ENCODE measurements at places on chromosomes 3 and 15.

GRCh38 chr15:68379759-68380290, 52.1 kb downstream of the ITGA11 start:
- no peak for DNase-seq

DNA sequence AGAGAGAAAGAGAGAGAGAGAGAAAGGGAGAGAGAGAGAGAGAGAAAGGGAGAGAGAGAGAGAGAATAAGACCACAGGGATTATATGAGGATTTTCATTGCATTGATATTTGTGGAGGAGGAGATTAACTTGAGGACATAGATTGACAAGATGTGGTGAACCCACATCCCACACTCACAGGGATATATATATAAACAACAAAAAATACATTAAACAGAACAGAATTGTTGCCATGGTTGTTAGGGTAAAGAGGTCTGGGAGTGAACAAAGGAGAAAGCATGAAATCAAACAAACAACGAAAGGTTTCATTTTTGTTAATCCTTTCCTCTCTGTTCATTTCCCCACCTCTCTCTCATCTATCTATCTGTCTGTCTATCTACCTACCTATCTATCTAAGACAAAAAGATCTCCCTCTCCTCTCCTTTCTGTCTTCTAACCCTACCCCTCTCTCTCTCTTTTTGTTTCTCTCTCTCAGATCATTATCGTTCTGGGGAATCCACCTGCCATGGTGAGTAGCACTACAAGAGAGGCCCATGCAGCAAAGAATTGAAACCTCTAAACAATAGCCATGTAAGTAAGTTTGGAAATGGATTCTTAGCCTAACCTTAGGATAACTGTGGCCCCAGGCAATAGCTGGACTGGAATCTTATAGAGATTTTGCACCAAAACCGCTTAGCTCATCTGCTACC, 280.9 kb downstream of the RAP2B start:
- DNase-seq = no peak

DNA sequence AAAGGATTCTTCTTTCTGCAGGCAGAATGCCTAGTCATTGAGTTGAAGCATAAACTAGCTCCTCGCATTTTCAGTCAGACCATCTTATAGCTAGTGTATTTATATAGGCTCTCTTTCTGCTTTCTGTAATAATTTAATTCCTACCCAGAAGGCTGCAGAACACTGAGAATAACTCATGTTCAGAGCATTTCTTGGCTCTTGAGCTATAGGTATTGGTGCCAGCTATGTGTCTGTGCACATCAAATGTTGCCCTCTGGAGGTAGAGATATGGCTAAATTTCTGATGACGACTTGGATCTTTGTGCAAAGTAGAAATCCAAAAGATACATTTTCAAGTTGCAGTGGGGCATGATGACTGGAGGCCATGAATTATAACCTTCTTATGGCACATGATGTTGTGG, 336.2 kb upstream of the TPM1 start:
- no peak for DNase-seq

DNA sequence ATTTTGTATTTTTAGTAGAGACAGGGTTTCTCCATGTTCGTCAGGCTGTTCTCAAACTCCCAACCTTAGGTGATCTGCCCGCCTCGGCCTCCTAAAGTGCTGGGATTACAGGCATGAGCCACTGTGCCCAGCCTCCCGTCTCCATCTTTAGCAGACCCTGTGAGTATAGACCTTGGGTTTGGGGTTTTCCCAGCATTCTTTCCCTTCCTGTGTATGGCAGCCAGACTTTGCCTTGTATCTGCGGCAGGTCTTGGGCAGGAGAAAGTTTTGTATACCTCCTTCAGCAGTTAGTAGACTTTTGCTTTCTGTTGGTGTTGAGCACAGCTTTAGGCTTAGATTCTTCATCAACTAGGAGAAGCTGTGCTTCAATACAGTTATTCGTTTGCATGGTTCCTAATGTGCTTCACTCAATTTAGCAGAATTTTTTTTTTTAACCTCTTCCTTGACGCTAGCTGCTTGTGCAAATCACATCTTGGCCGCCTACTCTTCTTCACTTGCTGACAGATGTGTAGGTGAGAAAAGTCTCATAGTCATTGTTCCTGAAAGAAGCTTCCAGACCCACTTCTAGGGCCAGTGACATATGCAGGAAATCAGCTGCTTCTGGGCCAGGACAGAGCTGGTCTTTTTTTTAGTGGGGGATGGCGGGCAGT, 38.4 kb downstream of the MAP2K1 start:
- no peak for DNase-seq

- no peak for DNase-seq
Measured at GRCh38 chr15:28892789-28893610, 7.2 kb downstream of the APBA2 start.

DNA sequence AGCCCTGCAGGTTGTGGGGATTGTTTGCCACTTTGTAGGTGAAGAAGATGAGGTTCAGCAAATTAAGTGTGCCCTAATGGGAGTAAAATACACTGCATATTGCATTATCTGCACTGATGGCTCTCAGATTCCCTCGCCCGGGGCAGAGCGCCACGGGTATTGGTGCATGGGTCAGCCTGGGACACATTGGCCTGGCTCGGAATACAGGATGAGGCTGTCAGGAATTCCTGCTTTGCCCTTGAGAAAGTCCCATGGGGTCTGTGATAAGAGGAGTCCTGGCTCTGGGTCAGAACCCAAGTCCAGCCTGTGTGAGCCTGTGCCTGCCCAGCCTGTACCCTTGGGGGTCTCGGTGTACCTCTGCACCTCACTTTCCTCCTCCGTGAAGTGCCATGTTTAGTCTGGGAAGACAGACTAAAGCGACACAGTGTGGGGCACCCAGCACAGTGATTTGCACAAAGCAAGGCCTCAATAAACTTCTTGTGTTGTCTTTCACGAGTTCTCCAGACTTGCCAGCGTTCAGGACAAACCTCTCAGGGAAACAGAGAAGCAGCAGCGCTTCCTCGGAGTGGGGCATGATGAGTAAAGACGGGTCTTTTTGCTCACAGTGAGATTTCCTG, 107.6 kb downstream of the LRRK1 start:
- DNase-seq = no peak

- DNase-seq = no peak
Measured at GRCh38 chr3:63874769-63875168, 11.1 kb downstream of the ATXN7 start.

- no peak for DNase-seq
Measured at GRCh38 chr3:72334681-72335457, 513.4 kb downstream of the SHQ1 start.

DNA sequence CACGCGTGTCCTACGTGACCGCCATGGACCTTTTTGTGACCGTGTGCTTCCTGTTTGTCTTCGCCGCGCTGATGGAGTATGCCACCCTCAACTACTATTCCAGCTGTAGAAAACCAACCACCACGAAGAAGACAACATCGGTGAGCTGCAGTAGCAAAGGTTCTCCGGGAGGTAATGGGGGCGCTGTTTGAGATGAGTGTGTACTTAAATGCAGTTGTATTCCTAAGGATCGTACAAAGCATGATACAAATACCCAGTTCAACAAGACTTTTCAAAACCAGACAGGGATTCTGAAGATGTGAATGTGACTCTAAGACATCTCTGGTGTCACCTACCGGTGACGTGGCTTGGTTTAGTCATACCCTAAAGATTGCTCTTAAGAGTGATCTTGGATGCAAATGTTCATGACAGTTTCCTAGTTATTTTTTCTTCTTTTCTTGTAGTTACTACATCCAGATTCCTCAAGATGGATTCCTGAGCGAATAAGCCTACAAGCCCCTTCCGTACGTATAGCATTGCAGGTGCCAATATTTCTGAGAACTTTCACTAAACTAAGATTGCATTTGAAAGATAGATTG, 556.6 kb downstream of the GABRG3 start:
- DNase-seq = no peak

DNA sequence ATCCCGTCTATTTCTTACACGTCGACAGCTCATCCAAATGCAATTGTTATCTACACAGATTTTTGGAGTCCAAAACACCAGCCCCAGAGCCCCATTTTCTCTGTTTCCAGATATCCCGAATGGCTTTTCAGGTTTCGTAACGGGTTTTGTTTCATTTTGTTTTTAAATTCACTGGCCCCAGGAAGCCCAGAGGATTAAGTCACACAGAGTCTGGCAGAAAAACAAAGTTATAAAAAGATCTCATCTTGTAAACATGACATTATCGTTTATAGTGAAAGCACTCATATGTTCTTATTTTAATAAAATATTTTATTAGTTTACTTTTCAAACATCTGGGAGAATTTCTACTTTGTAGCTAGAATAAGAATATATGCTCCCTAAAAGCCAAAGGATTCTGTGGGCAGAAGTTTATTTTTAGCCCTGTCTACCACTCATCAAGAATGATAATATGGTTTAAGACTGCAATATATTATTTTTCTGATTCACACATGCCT, 149.3 kb upstream of the SLC2A2 start:
- no peak for DNase-seq

DNA sequence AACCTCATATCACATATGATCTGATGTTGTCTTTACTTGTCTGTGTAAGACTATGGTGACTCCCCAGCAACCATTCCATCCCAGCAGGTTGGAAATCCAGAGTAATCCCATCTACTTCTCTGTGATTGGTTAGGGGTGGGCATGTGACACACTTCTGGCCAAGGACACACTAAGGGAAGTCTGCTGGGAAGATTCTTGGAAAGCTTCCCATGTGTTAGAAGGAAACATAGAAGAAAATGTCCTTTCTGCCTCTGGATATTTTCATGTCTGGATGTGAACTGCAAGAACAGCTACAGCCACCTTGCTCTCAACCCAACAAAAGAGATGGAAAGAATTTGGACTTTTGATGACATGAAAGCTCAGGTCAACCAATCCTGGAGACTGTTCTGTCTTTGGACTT, 2.6 kb upstream of the UBE2Q2 start:
- no peak for DNase-seq

DNA sequence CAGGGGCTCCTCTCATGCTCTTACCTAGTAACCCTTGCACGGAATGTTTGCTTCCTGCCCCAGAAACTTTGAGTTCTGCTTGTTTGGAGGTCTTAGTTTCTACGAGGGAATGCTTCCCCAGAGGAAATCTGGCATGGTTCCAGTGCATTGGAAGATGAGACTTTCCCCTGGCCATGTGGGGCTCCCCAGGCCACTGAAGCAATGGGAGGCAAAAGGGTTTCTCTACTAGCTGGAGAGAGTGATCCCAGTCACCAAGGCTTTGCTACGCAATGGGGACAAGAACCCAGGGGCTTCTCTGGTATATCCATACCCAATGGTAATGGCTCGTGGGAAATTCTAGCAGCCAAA, 44.2 kb upstream of the RPL32 start:
- DNase-seq = no peak

GRCh38 chr3:64358853-64359252, 133.6 kb upstream of the PRICKLE2 start:
- no peak for DNase-seq

DNA sequence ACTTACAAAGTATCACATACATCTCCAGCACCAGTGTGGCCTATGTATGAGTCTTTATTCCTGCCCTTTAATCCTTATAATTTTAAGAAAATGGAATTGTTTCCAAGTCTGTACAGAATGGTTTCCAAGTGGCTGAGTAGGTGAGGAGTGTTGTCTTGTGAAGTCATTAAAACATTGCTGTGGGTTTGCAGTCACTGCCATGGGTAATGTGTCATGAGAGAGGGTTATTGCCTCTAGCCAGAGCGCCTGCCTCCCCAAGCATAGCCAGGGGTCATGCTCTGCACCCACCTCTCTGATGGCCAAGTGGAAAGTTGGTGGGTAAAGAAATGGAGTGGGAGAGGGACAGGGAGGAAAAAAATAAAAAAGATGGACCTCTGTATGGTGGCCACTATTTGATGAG, 25.3 kb downstream of the TRAK1 start:
- no peak for DNase-seq

GRCh38 chr3:72145506-72146380, 360.8 kb upstream of the PROK2 start:
- no peak for DNase-seq

DNA sequence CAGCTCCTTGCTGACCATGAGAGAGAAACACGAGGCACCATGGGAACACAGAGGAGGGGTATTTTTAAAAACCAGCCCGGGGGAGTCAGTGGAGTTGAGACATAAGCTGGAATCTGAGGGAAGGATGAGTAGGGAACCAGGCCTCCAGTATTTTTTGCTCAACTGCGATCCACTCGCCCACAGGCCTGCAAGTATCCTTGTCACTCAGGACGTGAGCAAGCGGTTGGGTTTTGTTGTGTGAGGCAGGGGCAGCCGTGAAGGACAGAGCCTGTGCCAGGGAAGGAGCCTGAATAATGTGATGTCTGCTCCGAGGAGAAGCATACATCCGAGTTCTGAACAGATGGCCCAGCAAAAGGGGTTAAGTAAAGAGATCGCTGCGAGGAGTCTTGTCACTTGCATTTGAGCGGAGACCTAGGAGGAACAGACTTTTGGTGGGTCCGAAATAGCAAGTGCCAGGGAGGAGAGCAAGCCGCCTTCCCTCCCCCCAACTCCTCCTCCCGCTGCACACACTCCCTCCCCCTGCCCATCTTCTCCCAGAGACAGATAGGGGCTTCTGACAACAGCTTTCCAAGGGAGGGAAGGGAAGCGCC, 20.4 kb upstream of the NTRK3 start:
- DNase-seq = no peak

- no peak for DNase-seq
Measured at GRCh38 chr3:25493246-25493645, 65.2 kb downstream of the RARB start.

GRCh38 chr15:42332331-42332730, 27.0 kb upstream of the CAPN3 start:
- DNase-seq = no peak

DNA sequence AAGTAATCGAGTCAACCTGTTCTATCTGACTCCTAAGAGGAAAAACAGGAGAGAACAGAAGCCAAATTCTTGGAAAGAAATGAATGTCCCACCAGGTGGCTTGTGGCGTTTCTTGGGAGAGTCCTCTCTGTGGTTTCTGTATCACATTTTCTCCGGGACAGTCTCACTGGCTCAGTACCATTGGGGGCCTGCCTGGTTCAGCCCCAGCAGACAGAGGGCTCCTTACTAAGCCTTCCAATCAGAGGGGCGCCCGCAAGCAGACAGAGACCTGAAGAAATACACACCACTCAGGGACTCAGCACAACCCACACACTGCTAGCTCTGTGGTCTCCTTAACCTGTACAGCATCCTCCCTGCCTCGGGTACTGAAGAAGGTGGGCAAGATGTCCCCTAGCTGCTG, 302.1 kb downstream of the TLE3 start:
- no peak for DNase-seq

- no peak for DNase-seq
Measured at GRCh38 chr3:41251593-41251992, 52.3 kb downstream of the CTNNB1 start.

DNA sequence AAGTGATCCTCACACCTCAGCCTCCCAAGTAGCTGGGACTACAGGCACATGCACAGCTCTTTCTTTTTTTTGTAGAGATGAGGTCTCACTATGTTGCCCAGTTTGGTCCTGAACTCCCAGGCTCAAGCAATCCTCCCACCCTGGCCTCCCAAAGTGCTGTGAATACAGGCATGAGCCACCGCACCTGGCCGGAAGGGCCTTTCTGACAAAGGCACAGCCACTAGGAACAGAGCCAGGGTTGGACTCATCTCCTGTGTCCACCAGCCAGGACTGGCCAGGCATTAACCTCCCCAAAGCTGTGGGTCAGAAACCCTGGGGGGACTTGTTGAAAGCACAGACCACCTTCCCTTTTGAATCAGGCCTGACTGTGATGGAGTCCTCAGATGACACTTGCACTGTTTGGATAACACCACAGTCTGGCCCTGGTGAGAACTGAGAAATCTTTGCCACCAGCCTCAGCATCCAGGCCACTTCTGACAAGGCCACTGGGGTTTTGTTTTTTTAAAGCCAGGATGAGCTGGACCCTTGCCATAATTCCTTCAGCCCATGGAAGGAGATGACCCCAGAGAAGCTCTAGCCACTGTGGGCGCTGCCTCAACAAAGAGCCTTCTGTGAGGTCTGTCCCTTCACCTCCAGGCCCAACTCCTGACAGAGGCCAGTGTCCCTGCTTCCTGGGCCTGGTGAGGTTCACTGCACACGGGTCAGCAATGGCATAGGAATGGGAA, 4.8 kb downstream of the TKT start:
- DNase-seq = no peak
